ENCODE measurements at places on chromosomes 13 and 19.
A peak's percentile ranks its signal among the peaks of the same experiment; 100 is the strongest.

- DNase-seq: no peak
These were observed 102.0 kb downstream of the ERCC5 start for GRCh38 chr13:102947745-102948405.

DNA sequence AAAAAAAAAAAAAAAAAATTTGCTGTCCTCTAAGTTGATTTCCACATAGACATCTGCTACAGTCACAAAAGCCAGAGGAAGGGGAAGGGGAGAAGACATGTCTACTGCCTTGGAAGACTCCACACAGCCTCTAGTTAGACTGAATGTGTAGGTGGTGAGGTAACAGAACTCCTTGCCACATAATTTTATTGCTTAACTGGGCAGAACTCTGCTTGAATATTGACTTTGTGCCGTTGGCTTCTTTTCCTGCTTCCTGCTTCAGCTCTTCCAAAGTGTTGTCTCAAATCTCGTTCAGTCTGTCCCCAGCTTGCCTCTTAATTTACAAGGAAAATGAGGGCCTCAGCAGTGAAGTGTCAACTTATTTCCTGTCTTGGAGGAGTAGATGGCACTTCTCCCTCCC is 37.1 kb downstream of the ESD start:
- no peak for DNase-seq

DNA sequence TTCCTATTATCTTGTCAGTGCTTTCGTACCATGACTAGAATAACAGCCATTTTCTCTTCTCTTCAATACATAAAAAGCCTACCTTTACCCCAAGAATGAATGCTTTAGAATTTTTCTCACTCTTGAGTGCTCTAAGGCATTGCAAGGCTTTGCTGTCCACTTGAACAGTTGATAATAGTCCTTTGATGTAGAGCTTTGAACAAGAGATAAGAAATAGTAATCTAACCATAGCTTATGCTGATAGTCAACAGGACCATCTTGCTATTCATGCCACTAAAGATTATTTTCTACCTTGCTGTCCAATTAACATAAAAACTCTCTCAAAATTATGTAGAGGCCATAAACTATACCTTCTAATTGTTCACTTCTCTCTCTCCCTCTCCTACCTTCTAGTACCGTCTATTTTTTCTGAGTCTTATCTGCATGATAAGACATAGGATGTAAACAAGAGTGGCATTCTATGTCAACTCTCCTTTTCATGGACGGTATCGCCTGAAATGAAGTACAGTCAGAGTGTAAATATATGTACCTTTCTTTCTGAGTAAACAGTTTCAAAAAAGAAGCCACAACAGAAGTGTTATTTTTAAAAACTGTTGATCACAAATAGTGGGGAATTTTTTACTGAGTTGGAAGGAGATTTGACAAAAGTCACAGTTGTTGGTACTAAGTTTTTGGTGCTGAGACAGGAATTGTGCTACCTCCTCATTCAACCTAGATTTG is 297.9 kb downstream of the NDFIP2 start:
- no peak for DNase-seq

GRCh38 chr13:99823961-99824360 is 147.6 kb downstream of the ZIC5 start:
- no peak for DNase-seq

DNA sequence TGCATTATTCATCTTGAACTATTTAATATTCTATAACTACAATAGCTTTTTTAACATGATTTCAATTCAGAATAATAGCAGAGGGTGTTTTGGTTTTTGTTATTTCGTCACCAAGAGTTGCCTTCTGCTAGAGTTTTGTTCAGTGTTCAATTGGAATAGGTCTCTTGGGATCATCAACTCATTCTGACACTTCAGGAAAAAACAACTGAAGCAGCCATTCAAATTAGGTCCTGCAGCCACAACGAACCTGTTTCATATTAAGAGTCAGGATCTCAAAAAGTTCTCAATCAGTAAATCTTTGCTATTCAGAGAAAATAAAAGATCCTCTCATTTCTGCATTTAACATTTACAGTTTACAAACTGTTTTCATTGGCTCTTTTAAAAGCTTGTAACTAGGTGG is 2.4 kb upstream of the CHAMP1 start:
- DNase-seq: no peak

DNA sequence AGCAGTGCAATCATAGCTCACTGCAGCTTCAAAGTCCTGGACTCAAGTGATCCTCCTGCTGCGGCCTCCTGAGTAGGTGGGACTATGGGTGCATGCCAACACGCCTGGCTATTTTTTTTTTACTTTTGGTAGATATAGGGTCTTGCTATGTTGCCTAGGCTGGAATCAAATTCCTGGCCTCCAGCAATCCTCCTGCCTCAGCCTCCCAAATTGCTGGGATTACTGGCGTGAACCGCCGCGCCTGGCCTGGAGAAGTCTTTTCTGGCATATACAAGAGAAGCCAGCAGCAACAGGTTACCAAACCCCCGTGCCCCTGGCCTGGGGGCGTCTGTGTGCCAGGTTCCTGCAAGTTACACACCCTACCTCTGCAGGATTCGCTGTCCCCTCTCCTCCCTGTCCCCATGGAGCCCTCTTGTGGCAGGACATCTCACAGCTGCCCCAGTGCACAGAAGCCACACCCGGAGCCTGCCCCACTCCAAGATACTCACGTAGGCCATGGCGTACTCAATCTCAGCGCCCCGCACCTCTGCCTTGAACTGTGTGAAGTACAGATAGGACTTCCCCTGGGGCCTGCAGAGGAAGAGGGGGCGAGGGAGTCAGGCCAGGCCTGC is 9.9 kb downstream of the MYDGF start:
- peak; percentile 83 for DNase-seq

GRCh38 chr13:88124142-88124541 is 453.0 kb downstream of the SLITRK5 start:
- no peak for DNase-seq

DNA sequence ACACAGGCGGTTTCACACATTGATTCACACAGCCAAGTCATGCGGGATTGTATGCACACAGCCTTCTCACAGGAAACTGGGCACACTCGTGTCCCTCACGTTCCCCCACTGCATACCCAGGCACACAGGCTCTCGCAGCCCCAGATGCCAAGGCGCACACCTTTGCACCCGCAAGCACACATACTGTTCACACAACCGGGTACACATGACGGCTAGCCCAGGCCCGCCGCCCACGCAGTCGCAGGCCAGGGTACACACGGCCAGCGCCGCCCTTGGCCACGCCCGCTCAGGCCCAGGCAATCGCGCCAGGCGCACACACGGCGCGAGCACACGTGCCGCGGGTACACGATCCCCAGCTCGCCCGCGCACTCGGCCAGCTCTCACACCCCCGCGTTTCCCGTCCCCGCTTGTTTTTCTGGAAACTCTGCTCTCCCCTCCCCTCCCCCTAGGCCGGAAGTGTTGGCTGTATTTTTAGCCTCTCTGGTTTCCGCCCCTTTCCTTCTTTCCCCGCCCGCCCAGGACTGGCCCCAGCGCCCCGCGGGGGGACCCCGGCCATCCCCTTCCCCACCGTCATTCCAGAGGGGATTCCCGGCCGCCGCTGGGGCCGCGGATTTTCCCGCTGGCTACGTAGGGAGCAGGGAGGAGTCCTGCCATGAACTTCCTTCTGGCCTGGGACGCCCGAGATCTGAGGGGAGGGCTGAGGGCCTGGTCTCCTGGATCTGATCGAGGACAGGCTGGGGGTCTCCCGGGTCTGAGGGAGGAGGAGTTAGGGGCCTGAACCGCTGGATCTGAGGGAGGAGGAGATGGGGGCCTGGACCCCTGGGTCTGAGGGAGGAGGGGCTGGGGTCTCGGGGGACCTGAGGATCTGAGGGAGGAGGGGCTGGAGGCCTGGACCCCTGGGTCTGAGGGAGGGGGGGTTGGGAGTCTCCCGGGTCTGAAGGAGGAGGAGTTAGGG is 4.0 kb upstream of the ZFP36 start:
- peak; percentile 98 for DNase-seq

- DNase-seq: no peak
These were observed 37.2 kb downstream of the TGDS start for GRCh38 chr13:94558716-94559115.

GRCh38 chr13:32159137-32159869 is 127.7 kb downstream of the FRY start:
- DNase-seq: no peak

GRCh38 chr19:9043524-9043923 is 33.3 kb upstream of the MUC16 start:
- DNase-seq: no peak

DNA sequence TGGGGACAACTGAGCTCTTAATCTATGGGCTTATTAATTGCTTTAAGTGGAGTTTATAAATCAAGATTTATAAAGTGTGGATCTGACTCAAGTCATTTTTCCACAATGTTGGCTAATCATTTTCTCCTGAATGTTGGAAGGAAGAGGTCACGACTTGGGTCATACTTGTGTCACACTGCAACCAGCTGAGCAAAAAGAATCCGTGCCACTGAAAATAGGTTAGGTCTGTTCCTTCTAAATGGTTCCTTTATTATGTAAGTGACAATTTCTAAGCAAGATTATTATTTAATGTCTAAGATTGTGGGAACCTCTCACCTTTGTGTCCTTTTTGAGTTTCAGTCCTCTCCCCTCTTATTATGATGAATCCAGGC is 178.6 kb downstream of the SHISA2 start:
- DNase-seq: no peak

GRCh38 chr19:18536475-18536874 is 6.9 kb downstream of the FKBP8 start:
- DNase-seq: no peak

DNA sequence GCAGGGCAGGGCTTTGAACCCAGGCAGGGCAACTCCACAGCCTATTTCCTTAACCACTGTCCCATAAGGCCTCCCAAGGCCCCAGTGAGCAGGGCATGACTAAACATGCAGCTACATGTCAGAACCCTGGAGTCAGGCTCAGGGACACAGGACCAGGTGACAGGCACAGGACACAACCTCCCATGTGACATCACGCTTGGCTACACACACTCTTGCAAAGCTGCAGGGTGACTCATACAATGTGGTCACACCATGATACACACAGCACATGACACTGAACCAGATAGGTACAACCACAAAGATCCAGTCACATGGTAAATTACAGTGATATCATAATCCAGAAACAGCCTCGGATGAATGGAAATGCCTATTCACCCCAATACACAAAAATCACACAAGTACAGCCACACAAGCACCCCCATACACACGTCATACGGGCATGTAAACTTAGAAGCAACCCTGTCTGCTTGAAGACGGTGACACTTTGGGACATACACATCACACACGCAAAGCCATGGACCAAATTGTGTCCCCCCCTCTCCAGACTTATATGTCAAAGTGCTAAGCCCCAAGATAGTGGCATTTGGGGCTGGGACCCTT is 14.5 kb downstream of the KLK4 start:
- no peak for DNase-seq

DNA sequence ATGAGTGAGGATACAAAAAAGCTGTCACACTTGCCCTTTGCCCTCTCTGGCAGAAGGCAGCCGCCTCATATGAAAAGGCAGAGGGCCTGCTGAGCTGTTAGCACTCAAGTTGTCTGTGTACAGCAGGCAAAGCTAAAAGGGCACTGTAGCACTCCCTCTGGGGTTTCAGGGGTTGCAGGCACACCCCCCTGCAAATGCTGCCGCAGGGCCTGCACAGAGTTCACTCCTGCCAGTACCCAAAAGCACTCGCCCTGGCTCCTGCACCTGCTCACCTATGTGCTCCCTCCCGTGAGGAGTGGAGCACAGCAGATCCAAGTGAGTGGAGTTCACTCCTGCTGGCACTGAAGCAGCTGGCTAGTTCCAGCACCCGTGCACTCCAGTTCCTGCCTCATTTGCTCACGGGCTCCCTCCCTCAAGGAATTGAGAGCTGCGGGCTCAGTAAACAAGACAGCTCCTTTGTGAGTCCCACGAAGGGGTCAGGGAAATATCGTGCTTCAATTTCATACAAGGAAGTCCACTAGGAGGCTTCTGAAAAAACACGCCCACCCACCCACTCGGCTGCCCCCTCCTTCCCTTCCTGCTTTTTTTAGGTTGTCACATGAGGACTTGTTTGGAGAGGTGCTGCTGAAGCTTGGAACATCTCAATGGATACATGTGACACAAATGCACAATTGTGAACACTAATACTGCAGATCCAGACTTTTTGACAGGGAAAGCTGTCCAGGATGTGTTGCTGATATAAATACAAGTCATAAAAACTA is 9.9 kb upstream of the RCBTB2 start:
- DNase-seq: peak; percentile 14

GRCh38 chr19:11421371-11422098 is 2.4 kb upstream of the RGL3 start:
- peak; percentile 93 for DNase-seq

DNA sequence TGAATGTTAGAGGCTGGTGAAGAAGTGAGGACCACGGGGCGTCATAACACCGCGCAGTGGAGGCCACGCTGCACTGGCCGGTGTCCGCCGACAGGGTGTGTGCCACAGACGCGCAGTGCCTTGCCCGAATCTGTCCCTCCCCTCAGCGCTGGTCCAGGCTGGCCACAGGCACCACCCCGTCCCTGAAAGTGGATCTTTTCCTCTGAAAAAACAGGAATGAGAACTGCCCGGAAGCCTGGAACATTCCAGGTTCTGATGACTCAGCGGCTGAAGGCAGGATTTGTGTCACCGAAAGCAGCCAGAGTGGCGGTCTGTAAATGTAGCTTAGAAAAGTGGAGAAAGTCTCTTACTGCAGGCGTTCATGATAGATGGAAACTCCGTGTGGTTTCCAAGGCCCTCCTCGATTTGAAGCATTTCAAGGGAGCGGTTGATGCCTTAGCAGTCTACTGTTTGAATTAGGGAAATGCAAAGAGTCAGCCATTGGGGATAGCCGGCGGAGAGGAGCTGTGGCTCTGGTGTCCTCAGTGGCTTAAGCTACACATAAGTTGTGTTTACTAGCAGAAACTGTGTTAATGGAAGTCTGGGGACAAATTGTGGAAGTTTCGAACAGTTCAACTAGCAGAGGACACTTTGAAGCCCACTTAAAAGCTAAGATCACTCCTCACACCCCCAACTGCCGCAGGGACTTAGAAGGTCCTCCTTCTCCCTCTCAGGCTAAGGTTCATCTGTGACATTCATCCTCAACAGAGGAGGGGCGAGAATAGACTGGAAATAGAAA is 70.8 kb downstream of the NUFIP1 start:
- DNase-seq: peak; percentile 77

GRCh38 chr19:49684251-49684982 is 5.0 kb upstream of the ADM5 start:
- DNase-seq: peak; percentile 88

GRCh38 chr13:108034909-108035410 is 180.4 kb downstream of the LIG4 start:
- DNase-seq: no peak

DNA sequence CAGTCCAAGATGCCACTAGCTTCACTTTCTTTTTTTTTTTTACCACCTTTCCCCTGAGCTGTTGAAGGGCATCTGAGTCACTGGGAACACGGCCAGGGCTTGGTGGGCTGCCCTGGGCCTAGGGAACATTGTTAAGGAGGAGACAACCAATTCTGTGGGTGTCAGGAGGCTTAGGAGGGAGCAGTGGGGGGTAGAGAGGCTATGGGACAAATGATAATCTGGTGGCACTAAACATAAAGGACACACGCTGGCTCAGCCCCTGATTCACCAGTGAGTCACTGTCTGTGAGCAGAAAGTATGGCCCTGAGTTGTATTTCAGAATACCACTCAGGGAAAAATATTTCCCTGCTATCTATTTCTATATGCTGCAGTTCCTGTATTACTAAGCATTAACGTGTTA is 207.8 kb downstream of the DCLK1 start:
- no peak for DNase-seq

- no peak for DNase-seq
These were observed 15.1 kb downstream of the CUL4A start for GRCh38 chr13:113224486-113224885.

Data from H7 (cell line).